ENCODE measurements at places on chromosomes 6 and 20. TPM values are rescaled to one million over a fixed set of nuclear protein-coding genes. Genes with fewer than 3 reads are reported as not detected.

The RAB23 gene
- 2.2 TPM for total RNA-seq

The FHL5 gene
- not detected for total RNA-seq

The FANCE gene
- total RNA-seq: 22.0 TPM

The MLN gene
- total RNA-seq: not detected

The PROKR2 gene
- not detected for total RNA-seq

The RPS6KA2 gene
- total RNA-seq: 28.1 TPM

The LTA gene
- total RNA-seq: 77.2 TPM

The TMEM200A gene
- 0.67 TPM for total RNA-seq

The RAB44 gene
- total RNA-seq: 0.09 TPM

The HACE1 gene
- total RNA-seq: 17.7 TPM

The MEI4 gene
- not detected for total RNA-seq

The PRKN gene
- 2.5 TPM for total RNA-seq

The SEMG1 gene
- not detected for total RNA-seq

The ERVFRD-1 gene
- total RNA-seq: not detected

The C2 gene
- total RNA-seq: 3.4 TPM

The OPN5 gene
- total RNA-seq: not detected

The PCK1 gene
- not detected for total RNA-seq

The CDH26 gene
- 3.1 TPM for total RNA-seq

The VARS1 gene
- total RNA-seq: 91.3 TPM

The ADAM33 gene
- not detected for total RNA-seq

The NRSN1 gene
- total RNA-seq: not detected

The PTPRT gene
- not detected for total RNA-seq

The PSORS1C2 gene
- total RNA-seq: not detected

The PPP1R14C gene
- 1.8 TPM for total RNA-seq

The KCNK17 gene
- not detected for total RNA-seq

The HCRTR2 gene
- total RNA-seq: not detected

The ZBTB22 gene
- total RNA-seq: 14.9 TPM

The BICRAL gene
- 21.9 TPM for total RNA-seq

The CCM2L gene
- total RNA-seq: not detected

The KCNQ5 gene
- 9.8 TPM for total RNA-seq

The LY86 gene
- 0.39 TPM for total RNA-seq

The PRDM13 gene
- not detected for total RNA-seq

The JPH2 gene
- 0.29 TPM for total RNA-seq

The HLA-DQB1 gene
- 2.9 TPM for total RNA-seq

The TPD52L2 gene
- total RNA-seq: 76.8 TPM

The PRSS35 gene
- total RNA-seq: not detected

The TNXB gene
- total RNA-seq: 10.9 TPM

The COX4I2 gene
- not detected for total RNA-seq

The SNAI1 gene
- total RNA-seq: 1.3 TPM

The DOK5 gene
- 0.99 TPM for total RNA-seq

Data from activated T-cell treated with anti-CD3 and anti-CD28 coated beads, Interleukin-2, amount 50 U/mL, for 72 hours (primary cell).